ENCODE measurements at places on chromosomes 2 and 18.

- no peak for DNase-seq
Measured at GRCh38 chr2:219273937-219274336, 5.2 kb upstream of the DNAJB2 start.

DNA sequence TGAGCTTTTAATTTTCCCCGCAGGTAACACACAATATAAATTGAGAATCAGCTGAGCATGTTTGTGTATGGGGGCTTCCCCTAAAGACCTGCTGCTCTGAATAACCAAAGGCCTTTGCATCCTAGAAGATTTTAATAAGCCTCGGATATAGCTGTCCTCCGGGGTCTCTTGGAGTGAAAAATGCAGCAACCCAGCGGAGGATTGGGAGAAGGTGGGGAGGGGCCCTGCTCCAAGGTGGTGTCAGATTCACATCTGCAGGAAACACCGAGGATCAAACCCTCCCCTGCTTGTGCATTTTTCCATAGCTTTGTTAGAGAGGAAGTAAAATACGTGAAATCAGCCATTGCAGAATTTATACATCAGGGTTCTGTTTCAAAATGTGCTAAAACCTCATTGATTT, 63.0 kb upstream of the OTOF start:
- no peak for DNase-seq

DNA sequence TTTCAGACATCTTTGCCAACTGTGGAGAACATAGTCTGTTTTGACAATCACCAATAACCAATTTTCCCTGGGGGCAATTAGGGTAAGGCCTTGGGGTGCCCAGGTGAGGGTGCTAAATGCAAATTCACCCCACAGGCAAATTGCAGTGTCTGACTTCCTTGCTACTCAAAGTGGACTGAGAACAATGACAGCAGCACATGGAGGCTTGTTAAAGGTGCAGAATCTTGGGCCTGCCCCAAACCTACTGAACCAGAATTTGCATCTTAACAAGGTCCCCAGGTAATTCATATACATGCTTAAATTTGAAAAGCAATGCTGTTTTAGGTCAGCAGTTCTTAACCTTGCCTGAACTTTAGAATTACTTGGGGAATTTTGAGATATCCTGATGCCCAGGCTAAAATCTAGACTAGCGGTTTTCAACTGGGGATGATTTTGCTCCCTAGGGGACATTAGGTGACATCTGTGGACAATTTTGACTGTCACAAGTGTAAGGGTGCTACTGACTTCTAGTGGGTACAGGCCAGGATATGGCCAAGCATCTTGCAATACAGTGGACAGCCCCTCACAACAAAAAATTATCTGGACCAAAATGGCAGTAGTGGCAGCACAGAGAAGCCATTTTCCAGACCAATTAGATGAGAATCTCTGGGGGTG, 80.2 kb upstream of the GCFC2 start:
- no peak for DNase-seq

- DNase-seq: peak; percentile 50
Measured at GRCh38 chr2:72014831-72015230, 132.8 kb downstream of the CYP26B1 start.

DNA sequence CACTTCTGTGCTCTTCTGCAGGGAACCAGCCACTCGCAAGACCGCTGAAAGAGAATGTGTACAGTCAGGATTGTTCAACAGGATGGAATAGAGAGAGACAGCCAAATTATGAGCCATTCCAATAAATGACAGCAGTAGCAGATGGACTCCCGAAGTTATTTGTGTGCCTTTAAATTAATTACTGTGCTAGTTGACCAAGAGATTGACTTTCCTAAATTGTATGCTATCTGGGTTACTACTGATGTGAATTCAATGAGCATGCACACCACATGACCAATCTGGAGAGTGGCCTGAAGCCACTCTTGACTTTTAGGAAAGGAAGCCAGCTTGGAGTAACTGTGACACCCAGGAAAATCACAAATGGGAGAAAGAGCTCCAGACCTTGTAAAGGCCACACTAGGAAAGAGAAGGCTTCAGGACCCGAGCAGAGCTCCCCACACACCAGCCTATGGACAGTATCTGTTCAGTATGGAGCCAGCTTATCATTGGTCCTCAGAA, 52.8 kb downstream of the CHMP3 start:
- DNase-seq: no peak

DNA sequence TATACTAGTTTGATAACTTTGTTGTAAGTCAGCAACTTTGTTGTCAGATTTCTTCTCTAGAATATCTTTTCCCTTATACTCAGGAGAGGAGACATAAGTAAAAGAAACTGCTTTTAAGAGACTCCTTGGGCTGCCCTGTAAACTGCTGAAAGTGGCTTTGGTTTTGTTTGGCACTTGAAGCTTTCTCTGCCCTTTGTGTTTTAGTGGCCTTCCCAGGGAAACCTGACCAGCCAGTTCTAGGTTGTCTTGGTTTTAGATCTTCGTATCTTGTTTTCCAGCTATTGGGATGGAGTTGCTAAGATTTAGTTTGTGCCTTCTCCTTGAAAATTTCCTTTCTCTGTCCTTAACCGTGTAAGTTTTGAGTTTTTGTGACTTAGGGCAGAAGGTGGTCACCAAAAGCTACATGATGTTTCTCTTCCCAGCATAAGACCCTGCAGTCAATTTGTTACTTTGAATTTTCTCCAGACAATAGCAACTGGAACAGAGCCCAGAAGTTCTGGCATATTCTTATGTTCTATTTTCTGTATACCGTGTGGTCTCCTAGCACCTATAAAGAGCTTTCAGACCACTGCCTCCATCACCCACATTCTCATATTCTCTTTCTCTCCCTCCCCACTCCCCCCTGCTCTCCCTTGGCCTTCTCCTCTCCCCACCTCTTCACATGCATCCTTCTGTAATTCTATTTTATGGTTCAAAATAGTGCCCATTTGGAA, 81.1 kb downstream of the BOLA3 start:
- DNase-seq: no peak

DNA sequence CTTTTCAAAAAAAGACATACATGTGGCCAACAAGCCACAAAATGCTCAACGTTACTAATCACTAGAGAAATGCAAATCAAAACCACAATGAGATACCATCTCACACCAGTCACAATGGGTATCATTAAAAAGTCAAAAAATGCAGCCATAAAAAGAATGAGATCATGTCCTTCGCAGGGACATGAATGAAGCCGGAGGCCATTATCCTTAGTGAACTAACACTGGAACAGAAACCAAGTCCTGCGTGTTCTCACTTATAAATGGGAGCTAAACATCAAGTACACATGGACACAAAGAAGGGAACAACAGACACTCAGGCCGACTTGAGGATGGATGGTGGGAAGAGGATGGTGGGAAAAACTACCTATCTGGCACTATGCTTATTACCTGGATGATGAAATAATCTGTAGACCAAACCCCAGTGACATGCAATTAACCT, 17.8 kb upstream of the ATL2 start:
- DNase-seq: peak; percentile 12

DNA sequence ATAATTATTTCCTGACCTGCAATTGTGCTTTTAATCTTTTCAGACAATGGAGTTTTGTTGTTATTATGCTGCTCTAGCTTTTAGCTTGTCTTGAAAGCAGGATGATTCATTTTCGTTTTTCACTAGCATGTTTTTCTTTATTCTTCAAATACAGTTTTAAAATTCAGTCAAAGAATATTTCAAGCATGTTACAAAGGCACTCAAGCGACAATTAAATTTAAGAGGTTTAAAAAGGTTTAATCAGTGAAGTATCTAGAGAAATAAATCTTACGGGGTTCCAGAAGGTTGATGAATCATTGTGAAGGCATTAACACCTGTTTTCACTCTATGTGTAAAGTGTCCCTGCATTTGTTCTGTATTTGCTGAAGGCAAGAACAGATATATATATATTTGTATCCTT, 390.7 kb upstream of the TMEFF2 start:
- DNase-seq: no peak

DNA sequence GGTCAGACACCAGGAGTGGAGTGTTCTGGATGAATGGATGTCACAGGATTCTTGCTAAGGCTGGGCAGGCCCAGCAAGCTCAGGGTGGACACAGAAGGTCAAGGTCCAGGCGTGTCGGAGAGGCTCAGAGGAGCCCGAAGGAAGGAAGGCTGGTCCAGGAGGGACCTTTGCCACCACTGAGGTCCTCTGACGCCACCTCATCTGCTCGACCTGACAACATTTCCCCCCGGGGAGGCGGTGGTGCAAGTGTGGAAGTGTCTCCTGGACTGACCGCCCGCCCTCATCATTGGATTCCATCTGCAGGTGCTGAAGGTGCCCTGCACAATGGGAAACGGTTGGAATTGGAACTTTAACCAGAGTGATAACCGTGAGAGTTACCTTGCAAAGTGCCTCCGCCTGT, 124.6 kb downstream of the RTP5 start:
- DNase-seq: no peak

DNA sequence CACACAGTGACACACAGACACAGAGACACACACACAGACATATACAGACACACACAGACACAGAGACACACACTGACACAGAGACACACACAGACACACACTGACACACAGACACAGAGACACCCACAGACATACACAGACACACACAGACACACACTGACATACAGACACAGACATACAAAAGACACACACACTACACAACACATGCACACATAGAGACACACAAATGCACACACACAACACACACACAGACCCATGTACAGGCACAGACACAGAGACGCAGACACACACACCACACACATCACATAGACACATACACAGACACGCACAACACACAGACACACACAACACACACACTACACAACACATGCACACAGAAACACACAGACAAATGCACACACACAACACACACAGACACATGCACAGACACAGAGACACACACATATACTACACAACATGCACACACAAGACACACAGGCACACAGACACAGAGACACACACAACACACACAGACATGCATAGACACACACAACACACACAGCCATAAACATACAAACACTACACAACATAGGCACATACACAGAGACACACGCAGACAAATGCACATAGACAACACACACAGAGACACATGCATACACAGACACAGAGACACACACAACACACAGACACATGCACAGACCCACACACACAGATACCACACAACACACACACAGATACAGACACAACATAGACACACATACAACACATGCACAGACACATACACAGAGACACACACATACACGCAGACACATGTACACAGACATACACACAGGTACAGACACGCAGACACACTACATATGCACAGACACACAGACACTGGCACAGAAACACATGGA, 120.5 kb downstream of the BCL2 start:
- DNase-seq: no peak

DNA sequence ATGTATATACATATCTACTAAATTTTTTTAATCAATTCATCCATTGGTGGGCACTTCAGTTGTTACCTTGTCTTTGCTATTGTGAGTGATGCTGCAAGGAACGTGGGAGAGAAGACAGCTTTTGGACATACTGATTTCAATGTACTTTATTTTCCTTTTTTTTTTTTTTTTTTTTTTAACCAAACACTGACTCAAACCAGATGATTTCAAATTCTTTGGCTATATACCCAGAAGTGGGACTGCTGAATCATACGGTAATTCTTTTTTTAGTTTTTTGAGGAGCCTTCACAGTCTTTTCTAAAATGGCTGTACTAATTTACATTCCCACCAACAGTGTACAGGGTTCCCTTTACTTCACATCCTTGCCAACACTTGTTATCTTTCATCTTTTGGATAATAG, 204.7 kb downstream of the INSIG2 start:
- DNase-seq: no peak

DNA sequence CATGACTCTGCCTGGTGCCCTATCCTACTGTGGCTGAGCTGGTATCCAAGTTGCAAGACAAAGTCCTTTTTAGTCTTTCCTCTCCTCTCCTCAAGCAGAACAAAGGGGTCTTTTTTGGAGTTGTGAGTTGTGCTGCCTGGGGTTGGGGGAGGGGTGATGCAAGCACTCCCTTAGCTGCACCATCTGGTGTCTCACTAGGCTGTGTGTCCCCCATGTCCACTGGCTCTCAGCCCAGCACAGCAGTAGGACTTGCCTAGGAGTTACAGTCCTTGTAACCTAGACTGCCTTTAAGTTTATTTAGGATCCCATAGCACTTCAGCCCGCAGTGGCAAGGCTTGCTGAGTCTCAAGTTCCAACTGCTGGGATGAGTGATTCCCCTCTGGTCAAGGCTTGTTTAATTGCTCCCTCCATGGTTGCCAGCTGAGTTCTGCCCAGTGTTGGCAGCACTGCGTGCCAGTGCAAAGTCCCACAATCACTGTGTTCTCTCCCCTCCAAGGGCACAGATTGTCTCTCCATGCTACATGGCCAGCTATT, 13.2 kb upstream of the ILKAP start:
- no peak for DNase-seq

Measured in iris pigment epithelial cell (primary cell).